ENCODE measurements at places on chromosomes 4 and X.

- no peak for DNase-seq
Observed at GRCh38 chrX:68163441-68163840, 269.9 kb downstream of the OPHN1 start.

DNA sequence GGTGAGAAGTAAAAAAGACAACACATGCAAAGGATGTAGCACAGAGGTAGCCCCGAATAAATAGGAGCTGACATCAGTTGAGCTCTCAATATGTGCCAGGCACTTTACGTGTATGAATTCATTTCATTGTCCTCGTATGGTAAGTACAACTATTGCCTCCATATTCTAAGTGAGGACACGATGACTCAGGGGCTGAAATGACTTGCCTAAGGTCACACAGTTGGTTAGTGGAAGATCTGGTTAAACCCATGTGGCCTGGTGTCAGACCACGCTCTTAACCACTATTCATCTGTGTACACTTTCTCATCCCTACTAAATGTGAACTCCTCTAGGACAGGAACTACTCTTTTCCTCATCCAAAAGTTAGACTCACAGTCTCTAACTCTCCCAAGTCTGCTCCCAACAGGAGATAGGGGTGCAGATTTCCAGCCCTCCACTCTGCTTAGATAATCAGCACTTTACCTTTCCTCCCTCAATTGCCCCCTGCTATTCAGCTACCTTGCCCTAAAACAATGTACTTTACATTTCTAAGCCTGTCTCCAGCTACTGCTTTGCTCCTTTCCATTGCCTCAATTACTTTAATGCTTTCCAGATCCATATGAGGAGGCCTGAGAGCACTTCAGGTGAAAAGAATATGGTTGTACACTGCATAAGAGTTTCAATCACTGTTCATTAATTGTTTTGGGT, 58.8 kb upstream of the LHFPL1 start:
- no peak for DNase-seq

DNA sequence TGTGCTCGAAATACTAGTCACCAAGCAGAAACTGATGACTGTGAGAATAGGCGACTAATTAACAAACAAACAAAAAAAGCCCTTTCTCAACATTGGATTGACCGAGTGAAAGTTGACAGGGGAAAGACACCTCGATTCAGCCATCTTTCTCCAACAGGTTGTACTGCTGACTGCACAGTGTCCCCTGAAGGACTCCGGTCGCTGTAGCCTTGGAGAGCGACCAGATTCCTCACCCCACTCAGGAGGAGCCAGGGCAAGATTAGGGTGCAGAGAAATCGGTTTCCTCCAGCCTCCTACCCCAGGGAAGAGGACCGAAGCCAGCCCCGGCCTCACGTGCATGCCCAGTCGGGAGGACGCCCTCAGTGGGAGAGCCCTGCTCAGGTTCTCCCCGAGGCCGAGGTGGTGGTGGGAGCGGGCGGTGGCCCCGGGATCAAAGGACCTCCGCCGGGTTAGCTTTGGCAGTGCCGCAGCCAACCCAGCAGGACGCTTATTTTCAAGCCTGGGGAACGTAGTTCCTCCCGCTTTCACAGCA, 1.1 kb upstream of the RAP1GDS1 start:
- DNase-seq, result no peak

DNA sequence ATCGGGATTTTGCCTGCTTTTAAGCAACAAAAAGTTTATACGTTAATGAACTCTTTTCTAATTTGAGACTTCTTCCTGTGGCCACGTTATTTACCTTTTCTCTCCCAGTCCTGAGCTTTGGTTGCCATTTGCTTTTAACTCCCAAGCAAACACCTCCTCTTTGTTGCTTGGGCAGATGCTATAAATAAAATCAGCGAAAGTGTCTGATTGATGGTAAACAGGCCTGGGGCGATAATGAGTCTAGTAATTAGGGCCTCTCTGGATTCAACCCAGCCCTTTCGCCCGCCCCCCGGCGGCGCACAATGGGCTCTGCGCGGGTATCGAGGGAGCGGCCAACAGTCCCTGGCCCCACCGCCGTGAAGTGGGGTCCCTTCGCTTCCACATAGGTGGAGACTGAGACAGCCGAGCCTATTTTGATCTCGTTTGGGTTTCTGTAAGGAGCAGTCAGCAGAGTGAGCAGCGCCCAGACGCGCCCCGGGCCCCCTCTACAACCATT, 790 bp downstream of the CLGN start:
- DNase-seq, result no peak

- DNase-seq, result no peak
Observed at GRCh38 chr4:151829309-151829708, 68.5 kb upstream of the GATB start.

- DNase-seq, result no peak
Observed at GRCh38 chrX:4110964-4111363, 397.5 kb upstream of the PRKX start.

DNA sequence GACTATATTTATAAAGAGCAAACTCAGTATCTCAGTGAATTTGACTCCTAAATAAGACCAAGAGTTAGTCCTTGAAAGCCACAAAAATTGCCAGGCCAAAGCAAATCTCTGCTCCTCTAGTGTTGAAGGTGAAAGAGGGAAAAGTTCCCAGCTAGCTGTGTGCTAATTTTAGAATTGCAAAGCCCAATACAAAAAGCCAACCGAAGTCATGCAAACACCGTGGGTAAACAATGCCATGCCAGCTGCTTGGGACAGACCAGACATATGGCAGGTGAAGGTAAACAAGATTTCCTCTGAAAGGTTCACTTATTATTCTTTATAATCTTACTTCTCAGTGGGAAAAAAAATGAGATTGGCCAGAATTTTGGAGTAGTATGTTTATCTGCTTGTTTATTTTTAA, 80.5 kb upstream of the LNX1 start:
- no peak for DNase-seq

- DNase-seq, result no peak
Observed at GRCh38 chrX:39576041-39576872, 521.5 kb downstream of the BCOR start.

DNA sequence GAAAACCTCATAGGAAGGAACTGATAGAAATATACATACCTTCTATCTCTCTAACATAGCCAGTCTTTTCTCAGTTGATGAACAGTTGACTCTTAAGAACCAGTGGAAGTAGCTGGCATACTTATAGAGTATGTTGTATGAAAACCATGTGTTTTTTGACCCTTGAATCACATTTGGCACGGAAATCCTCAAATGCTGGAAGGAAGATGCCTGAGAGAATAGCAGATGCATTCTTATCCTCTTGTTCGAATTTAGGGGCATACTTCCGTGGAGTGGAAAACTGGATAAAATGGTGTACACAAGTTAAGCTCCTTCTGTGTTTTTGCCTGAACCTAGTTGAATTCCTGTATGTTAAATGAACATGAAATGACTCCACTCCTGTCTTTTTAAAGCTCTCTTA, 145.5 kb downstream of the PCDH7 start:
- DNase-seq, result no peak

- DNase-seq, result no peak
Observed at GRCh38 chrX:131366407-131366806, 77.3 kb upstream of the IGSF1 start.

DNA sequence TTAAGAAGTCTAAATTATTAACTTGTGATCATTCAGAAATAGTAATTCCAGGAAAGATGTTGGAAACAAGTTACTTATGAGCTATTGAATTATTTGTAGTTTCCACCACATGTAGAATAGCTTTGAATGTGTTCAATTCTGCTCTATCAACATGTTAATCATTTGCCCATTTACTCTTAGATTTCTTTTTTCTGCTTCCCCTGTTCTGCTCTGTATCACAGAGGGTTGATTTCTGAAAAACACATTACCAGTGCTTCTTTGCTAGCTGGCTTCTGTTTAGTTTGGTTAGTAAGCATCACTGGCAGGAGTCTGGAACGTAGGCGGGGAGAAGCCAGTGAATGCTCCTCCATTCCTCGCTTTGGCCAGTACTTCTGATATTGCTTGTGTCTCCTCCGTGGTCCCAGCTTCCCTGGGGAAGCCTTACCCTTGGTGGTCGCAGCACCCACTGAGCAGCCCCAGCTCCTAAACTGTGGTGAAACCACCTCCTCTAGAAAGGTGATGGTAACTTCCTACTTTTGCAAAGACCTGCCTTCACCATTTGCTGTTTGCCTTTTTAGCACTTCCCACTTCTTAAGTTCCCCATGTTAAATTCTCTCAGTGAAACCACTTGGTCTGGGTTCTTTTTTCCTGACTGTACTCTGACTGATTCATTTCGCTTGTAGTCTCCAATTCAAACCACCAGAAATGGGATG, 40.3 kb upstream of the GALNT7 start:
- DNase-seq, result no peak

GRCh38 chrX:31071725-31072124, at the start of gene FTHL17:
FTHL17 (minus strand) TSS chrX:31072041; CDS start chrX:31071953, 88 bp downstream.
- no peak for DNase-seq

DNA sequence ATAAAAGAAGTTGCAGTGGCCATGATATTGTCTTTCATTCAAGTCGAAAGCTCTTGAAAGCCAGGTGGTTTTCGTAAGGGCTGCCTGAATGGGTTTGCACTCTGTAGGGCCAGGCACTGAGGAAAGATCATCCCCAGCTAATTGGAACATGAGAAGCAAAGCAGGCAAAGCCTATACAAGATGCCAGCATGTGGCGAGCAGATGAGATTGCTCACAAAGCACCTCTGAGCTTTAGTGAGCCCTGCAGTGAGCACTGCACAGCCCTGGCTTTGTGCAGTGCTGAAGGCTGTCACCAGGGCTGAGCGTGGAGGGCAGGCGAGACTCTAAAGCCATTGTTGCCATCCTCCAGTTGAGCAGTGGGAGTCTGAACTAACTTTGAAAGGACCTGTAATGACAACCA, 53.8 kb downstream of the HADH start:
- DNase-seq, result peak; percentile 13

GRCh38 chrX:123291623-123292022, 107.5 kb downstream of the GRIA3 start:
- no peak for DNase-seq

GRCh38 chrX:26522501-26522900, 306.5 kb downstream of the MAGEB5 start:
- DNase-seq, result no peak

- no peak for DNase-seq
Observed at GRCh38 chrX:77595848-77596247, 148.7 kb downstream of the FGF16 start.

DNA sequence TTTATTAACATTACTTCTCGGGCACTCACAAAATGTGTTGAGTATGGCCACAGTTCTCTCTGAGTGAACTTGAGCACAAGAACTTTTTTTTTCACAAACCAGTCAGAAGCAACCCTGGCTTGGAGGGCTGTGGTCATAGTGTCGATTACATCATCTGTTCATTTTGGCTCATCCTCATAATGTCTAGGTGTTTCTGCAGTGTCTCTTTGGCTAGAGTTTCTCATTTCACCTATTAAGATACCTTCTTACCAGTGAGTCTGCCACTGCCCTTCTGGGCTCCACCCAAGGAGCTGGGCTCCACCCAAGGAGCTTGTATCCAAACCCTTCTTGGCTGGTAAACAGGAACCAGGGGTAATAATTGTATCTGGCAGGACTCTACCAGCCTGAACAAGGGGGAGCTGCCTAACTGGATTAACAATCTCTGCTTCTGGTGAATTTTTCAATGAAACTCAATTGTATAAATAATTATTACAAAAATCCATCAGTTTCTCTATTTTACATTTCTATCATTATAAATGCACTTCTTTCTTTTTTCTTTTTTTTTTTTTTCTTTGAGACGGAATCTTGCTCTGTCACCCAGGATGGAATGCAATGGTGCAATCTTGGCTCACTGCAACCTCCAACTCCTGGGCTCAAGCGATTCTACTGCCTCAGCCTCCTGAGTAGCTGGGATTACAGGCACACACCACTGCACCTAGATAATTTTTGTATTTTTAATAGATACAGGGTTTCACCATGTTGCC, 667.7 kb upstream of the SLIT2 start:
- DNase-seq, result no peak

DNA sequence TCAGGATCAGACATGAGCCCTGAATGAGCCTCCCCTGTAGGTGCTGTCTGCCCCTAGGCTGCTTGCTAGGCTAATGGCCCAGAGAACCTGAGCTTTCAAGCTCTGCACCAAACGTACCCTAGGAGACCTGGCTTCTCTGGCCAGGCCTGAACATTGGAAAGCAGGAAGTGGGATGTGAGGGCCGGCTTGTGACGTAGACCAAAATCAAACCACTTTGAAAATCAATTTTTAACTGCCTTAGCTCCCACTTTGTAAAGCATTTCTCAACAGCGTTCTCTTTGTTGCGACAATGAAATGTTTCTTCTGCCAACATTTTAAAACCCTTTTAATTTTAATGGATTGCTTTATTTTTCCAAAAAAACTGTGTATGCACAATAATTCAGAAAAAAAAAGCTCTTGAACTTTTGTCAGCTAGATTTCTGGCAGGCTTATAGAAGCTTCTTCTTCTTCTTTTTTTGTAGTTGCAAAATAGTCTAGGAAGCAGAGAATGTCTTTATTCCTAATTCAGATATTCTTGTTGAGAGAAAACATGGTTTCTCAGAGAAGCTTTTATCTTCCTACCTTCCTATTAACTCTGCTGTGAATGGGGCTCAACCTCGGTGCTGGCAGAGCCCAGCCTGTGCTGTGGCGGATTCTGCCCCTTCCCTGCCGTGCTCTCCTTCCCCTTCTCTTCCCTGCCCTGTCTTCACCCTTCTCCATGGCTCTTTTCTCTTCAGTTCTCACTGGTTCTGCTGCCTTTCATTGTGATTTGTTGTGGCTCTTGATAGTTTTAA, 145.2 kb upstream of the SFRP2 start:
- no peak for DNase-seq

DNA sequence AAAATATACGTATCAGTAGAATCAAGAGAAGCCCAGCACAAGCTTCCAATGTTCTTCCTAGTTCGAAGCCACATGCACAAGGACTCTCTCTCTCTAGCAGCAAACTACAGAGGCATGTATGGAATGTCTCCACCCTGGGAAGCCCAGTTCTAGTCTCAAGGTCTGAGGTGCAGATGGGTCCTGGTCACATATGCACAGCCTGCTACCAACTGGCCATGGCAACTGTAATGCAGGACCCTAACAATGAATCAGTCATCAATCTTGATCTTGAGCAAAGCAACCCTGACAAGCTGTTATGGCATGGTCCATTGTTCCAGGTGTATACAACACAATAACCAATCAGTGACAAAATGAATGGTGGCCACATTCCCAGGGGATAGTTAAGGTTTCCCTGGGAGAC, 55.8 kb downstream of the MBNL3 start:
- no peak for DNase-seq

- no peak for DNase-seq
Observed at GRCh38 chr4:133148690-133149363, at the start of gene PCDH10. PCDH10 (plus strand) TSS chr4:133149294; CDS start chr4:133150141, 847 bp downstream.

GRCh38 chrX:110568441-110568840, 209.8 kb downstream of the RTL9 start:
- DNase-seq, result no peak

- no peak for DNase-seq
Observed at GRCh38 chr4:153765894-153766293, 6.1 kb upstream of the RNF175 start.

DNA sequence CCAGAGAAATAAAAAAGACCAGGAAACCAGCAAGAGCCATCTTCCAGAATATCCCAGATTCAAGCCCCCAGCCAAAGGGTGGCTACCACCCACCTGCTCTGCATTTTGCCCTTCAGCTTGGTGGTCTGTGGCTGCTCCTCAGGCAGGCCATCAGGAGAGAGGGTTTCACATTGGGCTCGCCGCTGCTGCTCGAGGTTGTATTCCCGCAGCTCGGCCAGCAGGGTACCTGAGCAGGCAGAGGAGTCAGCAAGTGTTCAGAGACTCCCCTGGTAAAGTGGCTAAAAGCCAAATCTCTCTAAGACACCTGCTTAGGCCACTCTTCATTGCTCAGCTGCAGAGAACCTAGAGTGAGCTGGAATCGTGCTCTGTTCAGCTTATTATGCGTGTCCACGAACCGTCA, 110.8 kb upstream of the HSD17B10 start:
- DNase-seq, result no peak

GRCh38 chrX:149758068-149758714, 15.7 kb upstream of the HSFX1 start:
- DNase-seq, result no peak

All from NCI-H1436 treated with DMSO at 0.1 percent for 48 hours (cell line).